Tibial nerve (tissue), 4 donors: ENCODE measurements at places on chromosomes 3 and 15. TPM values are rescaled to one million over a fixed set of nuclear protein-coding genes. Genes with fewer than 3 reads are reported as not detected.

DNA sequence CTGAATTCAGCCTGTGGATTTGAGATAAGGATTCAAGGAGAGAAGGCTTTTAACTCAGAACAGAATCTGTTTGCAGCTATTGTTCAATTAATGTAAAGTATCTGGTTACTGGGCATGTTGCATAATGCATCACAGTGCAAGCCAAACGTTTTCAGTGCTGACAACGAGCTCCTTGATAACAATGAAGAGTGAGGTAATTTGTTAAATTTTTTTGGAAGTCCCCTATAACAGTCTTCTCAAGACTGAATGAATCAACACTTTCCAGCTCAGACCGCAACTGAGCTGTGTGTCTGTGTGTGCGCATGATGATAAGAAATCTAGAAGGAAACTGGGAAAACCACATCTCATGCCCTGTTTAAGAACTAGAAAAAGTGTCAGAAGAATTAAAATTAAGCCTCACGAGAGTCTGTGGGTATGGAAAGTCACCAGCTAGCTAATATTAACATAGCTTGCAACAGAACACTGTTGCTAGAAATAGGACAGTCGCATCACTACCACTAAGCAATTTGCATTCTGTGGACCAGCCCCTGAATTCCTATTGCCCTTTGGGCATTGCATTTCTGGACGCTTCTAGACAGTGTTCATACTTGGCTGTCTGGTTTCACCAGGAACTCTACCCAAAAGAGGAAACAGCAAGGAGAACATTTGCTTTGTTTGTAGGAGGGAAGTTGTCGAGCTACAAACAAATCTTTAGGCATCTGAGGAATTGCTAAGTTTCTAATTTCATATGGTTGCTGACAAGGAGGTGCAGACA lies 43.7 kb upstream of the ATP2C1 start:
- peak; percentile 17 for DNase-seq
- no peak overlapping the region for H3K27ac ChIP-seq
- no peaks in the 10 kb centered on the region for H3K27me3 ChIP-seq
- H3K4me1 ChIP-seq: peaks cover 8% of the 10 kb centered on the region

GRCh38 chr3:158106766-158107471 lies 699 bp upstream of the SHOX2 start:
- H3K36me3 ChIP-seq: no peaks in the 10 kb centered on the region
- peak overlapping the region; percentile 38 for H3K4me3 ChIP-seq
- peak; percentile 42 for DNase-seq

- no peaks in the 10 kb centered on the region for H3K36me3 ChIP-seq
- H3K27ac ChIP-seq: no peak overlapping the region
- peaks cover 35% of the 10 kb centered on the region for H3K4me1 ChIP-seq
- H3K4me3 ChIP-seq: no peak overlapping the region
- H3K27me3 ChIP-seq: peaks cover 7% of the 10 kb centered on the region
Measured at GRCh38 chr3:147404000-147404799, 2.1 kb downstream of the ZIC4 start.

- no peak overlapping the region for H3K4me3 ChIP-seq
- H3K4me1 ChIP-seq: no peaks in the 10 kb centered on the region
- no peaks in the 10 kb centered on the region for H3K27me3 ChIP-seq
- H3K36me3 ChIP-seq: no peaks in the 10 kb centered on the region
- no peak overlapping the region for H3K27ac ChIP-seq
Measured at GRCh38 chr3:81436182-81436581, 325.3 kb downstream of the GBE1 start.

The ZNF35 gene
- 11.9 TPM for total RNA-seq

The SPINT1 gene
- total RNA-seq: 5.4 TPM

The CCR8 gene
- not detected for total RNA-seq

The SCN11A gene
- total RNA-seq: 0.21 TPM

The MASP1 gene
- total RNA-seq: 2.7 TPM
